ENCODE measurements at places on chromosomes 11 and 22. TPM values are rescaled to one million over a fixed set of nuclear protein-coding genes. Genes with fewer than 3 reads are reported as not detected.

Gene IL10RA
- 0.78 TPM for polyA plus RNA-seq

GRCh38 chr22:37275622-37276021 lies 6.7 kb upstream of the CYTH4 start:
- no peaks in the 10 kb centered on the region for H3K27me3 ChIP-seq
- no peak for DNase-seq
- no peaks in the 10 kb centered on the region for H3K36me3 ChIP-seq
- no peaks in the 10 kb centered on the region for H3K4me1 ChIP-seq
- H3K27ac ChIP-seq, result no peak overlapping the region
- no peak overlapping the region for H3K4me3 ChIP-seq

Gene MRPL21
- 127 TPM for polyA plus RNA-seq

DNA sequence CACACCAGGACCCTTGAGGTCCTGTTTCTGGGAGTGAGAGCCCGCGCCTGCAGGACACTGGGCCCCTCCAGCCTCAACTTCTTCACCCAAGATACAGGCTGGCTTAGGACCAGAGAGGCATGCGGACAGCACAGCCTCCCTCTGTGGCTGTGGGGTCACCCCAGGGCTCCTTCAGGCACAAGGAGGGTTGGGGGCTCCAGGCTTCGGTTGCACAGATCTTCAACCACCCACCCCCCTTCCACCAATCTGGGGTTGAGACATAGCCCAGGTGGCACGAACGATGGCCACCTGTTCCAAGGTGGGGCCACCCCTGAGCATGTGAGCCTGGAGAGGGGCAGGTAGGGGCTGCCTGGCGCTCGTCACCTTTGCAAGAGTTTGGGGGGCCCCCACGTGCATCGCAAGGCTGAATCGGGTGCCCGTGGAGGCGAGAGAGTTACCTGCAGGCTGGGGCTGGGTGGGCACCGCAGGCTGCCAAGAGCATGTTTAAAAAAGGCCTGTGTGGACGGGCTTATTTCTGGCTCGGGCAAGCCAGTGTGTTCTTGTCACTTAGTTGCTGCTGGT lies 1.2 kb downstream of the ZDHHC8 start:
- H3K27ac ChIP-seq, result peak overlapping the region; percentile 80
- H3K27me3 ChIP-seq, result no peaks in the 10 kb centered on the region
- peaks cover 50% of the 10 kb centered on the region for H3K4me1 ChIP-seq
- H3K4me3 ChIP-seq, result peak overlapping the region; percentile 96

GRCh38 chr11:128473636-128474035 lies 113.7 kb downstream of the ETS1 start:
- H3K27ac ChIP-seq, result no peak overlapping the region
- H3K4me1 ChIP-seq, result peaks cover 19% of the 10 kb centered on the region
- peaks cover 3% of the 10 kb centered on the region for H3K36me3 ChIP-seq
- no peak for DNase-seq
- no peaks in the 10 kb centered on the region for H3K27me3 ChIP-seq

Gene RGL4
- 0.26 TPM for polyA plus RNA-seq

DNA sequence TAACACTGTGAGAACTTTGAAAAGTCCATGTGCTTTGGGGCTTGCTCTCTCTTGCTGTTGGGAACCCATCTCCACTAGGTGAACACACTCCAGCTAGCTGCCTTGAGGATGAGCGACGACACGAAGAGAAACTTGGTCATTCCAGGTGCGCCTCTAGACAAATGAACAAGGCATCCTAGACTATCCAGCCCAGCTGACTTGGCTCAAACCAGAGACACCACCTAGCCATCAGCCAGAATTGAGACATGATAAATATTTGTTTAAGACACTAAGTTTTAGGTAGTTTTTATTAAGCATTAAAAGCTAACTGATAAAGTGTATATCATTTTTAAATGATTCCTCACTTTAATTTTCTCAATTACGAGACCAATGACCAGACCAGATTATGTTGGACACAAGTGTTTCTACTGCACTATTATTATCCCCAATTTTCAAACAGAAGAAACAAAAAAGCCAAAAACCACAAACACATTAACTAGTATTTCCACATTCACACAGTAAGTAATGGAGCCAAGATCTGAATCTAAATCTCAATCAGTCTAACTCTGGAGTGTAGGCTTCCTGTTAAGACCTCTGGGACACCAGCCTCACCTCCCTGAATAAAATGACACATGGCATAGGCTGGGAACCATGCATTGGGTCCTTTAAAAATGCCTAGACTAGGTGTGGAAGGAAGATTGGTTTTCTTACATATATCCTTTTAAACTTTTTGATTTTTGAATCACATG lies 70.4 kb downstream of the GDPD4 start:
- H3K27ac ChIP-seq, result no peak overlapping the region
- no peaks in the 10 kb centered on the region for H3K36me3 ChIP-seq
- H3K4me3 ChIP-seq, result no peak overlapping the region
- no peaks in the 10 kb centered on the region for H3K27me3 ChIP-seq
- no peak for DNase-seq

- no peaks in the 10 kb centered on the region for H3K27me3 ChIP-seq
- H3K4me1 ChIP-seq, result peaks cover 13% of the 10 kb centered on the region
- H3K27ac ChIP-seq, result peak overlapping the region; percentile 54
- no peak for DNase-seq
Measured at GRCh38 chr11:12483604-12484003, 106.2 kb downstream of the PARVA start.

GRCh38 chr22:49726701-49727101 lies 101.0 kb downstream of the BRD1 start:
- DNase-seq, result no peak
- H3K27me3 ChIP-seq, result peaks cover 81% of the 10 kb centered on the region
- no peak overlapping the region for H3K27ac ChIP-seq
- no peaks in the 10 kb centered on the region for H3K4me1 ChIP-seq
- no peaks in the 10 kb centered on the region for H3K36me3 ChIP-seq

Gene OR2D2
- polyA plus RNA-seq, result not detected

DNA sequence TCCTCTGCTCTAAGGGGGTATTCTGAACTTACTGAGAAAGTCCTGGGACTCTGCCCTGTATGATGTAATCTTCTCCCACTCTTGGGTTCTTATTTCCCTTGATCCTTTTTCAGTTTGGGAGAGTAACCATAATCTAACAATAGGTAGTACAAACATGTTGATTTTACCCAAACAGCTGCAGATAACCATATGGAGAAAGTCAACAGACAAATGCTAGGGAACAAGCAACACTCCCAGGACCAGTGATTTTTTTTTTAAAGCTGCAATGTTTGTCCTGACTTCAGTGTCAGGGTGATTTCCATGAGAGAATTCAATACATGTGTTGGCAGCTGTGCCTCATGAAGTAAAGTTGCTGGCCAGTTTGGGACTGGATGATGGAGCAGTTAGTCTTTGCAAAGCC lies 156.5 kb downstream of the FCHSD2 start:
- no peaks in the 10 kb centered on the region for H3K27me3 ChIP-seq
- no peak for DNase-seq
- no peak overlapping the region for H3K27ac ChIP-seq
- no peaks in the 10 kb centered on the region for H3K36me3 ChIP-seq
- no peak overlapping the region for H3K4me3 ChIP-seq

DNA sequence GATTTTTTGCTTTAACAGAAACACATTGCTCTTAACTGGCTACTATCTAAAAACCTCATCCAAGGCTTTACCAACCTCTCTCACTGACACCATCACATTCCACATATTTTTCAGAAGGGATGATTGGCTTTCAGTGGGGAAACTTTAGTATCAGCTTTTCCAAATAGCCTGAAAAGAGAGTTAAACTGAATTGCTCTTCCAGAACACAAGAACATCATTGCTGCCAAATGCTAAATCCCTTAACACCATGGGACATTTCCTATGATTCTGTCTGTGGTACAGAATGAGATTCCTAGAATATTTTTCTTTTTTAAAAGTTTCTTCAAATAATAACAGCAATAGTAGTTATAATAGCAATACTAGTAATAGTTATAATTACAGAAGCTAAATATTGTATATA lies 45.4 kb downstream of the SOX6 start:
- H3K4me1 ChIP-seq, result peaks cover 19% of the 10 kb centered on the region
- H3K27me3 ChIP-seq, result no peaks in the 10 kb centered on the region
- no peak overlapping the region for H3K4me3 ChIP-seq
- no peaks in the 10 kb centered on the region for H3K36me3 ChIP-seq

DNA sequence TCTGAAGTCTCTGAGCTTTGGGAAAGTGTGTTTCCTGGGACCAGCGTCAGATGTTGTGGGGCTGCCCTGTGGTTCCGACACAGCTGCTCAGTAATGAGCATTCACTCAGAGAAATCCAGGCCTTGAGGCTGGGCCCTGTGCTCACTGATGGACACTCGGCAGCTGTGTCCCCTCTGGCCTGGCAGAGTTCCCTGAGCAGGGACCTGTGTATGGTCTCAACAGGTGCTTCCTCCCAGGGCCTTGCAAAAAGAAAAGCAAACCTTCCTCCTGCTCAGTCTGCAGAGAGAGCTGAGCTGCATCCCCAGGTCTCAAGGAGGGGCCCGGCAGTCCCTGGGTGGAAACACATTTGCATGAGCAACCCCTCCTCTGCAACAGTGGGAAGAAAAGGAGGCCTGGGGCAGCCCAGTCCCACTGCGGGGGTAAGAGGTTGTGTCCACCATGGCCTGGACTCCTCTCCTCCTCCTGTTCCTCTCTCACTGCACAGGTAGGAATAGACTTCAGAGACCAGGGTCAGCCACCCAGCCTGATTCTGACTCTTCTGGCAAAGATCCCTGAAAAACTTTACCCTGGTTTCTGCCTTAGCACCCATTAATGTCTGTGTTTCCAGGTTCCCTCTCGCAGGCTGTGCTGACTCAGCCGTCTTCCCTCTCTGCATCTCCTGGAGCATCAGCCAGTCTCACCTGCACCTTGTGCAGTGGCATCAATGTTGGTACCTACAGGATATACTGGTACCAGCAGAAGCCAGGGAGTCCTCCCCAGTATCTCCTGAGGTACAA lies 131.2 kb downstream of the VPREB1 start:
- no peak overlapping the region for H3K4me3 ChIP-seq
- no peaks in the 10 kb centered on the region for H3K4me1 ChIP-seq
- DNase-seq, result no peak
- H3K27ac ChIP-seq, result no peak overlapping the region
- H3K27me3 ChIP-seq, result no peaks in the 10 kb centered on the region
